ENCODE measurements at places on chromosomes 1 and 21.

DNA sequence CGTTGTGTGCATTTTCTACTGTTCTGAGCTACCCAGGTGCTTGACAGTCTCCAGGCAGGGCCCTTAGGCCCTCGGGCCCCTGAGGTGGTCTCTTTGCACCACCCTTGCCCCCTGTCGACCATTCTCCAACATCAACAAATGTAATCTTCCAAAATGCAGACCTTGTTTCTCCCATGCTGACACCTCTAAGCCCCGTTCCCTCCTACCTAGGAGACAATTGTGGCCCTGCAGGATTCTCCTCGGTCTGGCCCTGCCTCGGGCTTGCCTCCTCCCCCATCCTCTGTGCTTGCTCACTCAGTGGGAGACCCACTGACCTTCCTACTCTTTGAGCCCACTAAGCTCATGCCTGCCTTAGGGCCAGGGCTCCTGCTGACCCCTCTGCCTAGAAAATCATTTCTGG, 104.2 kb upstream of the TARDBP start:
- DNase-seq = no peak

DNA sequence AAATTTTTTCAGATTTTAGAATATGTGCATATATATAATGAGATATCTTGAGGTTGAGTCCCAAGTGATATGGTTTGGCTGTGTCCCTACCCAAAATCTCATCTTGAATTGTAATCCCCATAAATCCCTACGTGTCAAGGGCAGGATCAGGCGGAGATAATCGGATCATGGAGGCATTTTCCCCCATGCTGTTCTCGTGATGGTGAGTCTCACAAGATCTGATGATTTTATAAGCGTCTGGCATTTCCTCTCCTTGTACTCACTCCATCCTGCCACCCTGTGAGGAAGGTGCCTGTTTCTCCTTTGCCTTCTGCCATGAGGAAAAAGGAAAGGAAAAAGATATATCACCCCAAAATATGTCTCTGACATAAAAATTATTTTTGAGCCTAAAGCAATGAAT, 64.6 kb downstream of the TOR3A start:
- DNase-seq = no peak

DNA sequence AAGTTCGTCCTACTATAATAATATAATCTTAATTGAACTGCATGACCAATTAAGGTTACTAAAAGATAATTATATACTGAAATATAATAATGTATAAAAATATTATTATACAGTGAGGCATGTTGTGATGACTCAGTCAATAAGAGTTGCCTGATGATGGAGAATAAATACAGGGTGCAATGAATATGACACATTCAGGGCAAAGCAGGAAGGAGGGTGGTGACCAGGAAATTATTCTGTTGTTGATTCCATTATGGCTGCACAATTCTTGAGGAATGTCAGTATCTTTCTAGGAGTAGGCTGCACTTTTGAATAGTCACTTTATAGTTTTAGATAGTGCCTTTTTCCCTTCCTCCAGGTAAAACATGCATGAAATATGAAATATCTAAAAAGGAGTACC, 46.4 kb upstream of the RGS21 start:
- no peak for DNase-seq

DNA sequence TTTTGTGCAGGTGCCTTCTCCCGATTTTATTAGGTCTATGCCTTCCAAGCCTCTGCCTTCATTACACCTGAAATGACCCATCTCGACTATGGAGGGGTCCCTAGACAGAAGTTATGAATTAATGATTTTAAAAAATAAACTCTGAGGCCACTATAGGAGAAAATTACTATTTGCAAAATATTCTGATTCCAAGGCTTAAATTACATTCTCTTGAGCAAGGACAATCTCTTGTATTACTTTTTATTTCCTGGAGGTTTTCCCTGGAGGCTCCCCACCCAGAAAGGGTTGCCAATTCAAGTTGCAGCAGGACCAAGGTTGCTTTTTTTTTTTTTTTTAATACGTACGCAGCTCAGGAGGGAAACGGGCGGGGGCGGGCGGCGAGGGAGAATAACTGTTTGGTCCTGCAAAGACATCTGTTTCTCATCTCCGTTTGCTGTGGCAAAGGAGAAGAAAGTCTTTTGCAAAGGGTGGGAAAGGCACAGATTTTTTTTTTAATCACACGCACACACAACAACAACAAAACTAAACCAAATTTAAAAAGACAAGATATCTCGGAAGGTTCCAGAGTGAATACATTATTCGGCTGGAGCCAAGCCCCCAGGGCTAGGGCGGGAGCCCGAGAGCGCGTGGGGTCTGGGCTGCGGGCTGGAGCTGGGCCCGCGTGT, 618 bp upstream of the SERTAD4 start:
- DNase-seq = peak; percentile 27

DNA sequence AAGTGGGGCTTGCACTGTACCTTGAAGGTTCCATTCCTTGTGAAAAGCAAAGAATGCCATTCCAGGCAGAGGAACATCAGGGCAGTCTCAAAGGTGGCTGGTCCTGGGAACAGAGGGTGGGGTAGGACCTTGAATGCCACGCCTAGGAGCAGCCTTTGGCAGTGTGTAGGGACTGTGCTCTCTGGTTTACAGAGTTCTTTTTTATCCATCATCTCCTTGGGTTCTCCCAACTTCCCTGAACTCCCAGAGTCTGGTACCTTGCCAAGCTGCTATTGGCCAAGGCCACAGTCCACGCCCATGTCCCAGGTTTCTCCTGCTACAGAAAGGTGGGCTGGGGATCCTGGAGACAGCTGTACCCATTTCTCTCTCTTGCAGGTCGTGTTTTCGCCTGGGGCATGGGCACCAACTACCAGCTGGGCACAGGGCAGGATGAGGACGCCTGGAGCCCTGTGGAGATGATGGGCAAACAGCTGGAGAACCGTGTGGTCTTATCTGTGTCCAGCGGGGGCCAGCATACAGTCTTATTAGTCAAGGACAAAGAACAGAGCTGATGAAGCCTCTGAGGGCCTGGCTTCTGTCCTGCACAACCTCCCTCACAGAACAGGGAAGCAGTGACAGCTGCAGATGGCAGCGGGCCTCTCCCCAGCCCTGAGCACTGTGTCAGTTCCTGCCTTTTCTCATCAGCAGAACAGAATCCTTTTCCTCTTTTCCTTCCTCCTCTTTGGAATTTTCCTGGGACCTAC, 15.3 kb upstream of the TRNAU1AP start:
- DNase-seq = no peak

DNA sequence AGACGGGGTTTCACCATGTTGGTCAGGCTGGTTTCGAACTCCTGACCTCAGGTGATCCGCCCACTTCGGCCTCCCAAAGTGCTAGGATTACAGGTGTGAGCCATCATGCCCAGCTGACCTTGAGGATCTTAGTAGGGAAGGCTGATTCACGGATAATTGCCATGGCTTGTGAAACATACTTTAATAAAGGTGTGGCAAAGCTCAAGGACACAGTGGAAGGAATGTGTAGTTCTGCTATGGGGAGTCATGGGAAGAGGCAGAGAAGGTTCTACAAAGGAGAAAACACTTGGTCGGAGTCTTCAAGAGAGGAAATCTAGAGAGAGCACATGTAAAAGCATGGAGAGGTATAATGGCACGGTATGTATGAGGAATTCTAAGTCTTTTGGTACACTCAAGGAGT, 12.7 kb upstream of the PTCH2 start:
- no peak for DNase-seq

DNA sequence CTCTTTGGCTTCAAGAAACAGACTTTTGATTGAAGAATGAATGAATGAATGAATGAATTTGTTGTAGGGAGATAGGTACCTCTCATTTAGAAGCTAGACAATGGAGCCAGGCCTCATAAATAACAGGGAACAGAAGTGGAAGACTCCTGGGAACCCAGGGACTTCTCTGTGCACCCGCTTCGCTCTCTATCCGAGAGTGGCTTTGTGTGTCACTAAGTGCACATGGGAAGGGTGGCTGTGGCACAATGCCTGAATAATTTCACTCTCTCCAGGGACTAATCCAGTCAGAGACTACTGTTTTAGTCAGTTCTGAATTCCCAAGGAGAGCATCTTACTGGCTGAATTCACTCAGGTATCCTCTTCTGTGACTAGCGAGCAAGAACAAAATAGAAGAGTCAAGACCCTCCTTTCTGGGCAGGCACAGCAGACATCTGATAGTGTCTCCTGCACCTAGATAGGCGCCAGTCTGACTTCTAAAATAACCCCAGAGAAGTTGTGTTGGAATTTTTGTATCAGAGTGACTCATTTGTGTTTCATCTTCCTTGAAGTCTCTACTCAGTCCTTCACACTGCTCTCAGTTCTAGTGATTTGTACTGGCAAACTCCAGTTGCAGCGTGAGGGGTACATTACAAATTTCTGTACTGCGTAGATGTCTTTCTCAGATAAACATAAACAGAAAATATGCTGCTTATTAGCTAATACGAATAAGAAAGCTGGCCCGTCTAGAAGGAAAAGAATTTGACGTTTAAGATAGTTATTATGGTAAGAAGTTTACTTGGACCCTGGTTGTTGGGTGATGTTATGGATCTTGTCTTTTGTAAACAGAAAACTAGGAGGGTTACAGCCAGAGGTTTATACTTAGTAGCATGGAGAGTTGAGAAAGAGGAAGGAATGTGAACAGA, 34.0 kb downstream of the BACH1 start:
- no peak for DNase-seq

DNA sequence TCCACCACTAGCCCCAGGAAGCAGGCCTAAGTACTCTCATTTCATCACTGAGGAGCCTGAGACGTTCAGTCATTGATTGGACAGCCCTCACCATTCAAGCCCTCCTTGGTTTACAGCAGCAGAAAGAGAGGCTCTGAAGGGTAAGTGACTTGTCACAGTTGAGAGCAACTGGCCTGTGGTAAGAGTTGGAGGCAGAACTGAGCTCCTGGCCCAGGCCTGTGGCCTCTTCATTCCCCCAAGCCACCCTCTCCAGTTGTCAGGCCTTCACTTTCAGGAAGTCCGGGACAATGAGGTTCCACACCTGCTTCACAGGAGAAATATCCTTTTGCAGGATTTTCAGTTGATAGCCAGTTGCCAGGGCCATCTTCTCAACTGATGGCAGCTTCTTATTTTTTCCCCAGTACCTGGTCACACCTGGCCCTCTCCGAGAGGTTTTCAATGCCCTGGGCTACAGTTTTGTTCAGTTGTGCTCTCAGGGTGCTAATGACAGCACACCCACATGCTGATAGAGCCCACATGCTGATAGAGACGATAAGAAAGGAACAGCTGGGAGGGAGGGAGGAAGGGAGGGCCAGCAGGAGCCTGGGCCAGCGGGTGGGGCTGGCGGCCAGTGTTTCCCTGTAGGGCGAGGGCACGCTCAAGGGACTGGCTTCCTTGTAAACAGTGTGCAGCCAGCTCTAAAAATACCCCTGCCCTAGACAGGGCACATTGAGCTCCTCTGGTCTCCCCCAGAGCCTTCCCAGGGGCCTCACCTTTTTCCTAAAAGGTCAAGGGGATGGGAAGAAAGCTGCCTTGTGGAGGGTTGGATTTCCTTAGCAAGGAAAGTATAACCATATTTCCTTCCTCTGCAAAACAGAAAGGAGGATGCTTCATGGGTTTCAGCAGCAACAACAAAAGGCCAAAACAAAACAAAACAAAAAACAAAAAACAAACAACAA, 112.7 kb upstream of the JUN start:
- no peak for DNase-seq

DNA sequence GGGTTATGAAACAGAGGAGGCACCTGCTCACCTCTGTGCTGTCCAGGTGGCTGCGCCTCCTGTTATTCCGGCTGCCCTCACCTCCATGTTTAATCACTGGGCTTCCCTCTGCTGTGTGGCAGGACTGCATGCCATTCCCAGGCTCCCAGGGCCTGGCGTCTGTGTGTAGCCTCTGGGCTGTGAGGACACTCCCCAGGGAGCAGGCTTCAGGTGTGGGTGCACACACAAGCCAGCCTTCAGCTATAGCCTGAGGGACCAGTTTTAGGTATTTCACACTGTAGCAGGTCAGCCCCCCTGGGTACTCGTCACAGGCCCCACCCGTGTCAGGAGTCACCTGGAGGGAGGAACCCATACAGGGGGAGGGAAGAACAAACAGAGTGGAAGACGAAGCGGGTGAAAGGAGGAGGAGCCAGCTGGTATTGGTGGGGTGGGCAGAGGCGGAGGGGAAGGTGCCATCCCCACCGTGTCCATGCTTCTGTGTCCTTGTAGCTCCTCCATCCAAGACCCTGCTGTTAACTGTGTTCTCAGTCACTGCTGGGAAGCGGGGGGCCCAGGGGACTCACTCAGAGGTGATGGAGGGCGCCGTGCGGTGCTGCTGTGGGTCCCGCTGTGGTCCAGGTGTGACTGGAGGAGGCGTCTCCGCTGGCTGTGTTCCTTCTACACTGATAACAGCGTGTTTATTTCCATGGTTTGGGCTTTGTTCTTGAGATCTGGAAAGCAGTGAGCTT, 158.6 kb downstream of the PGBD5 start:
- no peak for DNase-seq

- no peak for DNase-seq
These were observed 34.1 kb upstream of the USH2A start for GRCh38 chr1:216457356-216457755.

DNA sequence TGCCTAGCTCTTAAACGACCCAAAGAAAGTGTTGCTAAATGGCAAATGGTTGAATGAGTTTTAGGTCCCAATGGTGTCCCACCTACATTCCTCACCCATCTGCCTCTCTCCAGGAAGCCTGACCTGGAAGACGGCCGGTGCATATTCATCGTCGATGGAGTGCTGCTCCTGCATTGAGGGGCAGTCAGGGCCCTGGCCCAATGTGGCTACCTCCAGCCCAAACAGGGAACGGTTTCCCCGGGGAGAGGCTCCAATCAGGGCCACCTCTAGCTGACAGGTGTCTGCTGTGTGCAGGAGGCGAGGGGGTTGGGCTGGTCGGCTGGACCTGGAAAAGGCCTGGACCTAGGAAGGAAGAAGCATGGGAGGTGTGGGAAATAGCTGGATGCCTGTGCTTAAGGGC, 1.6 kb downstream of the GLMP start:
- DNase-seq = no peak

DNA sequence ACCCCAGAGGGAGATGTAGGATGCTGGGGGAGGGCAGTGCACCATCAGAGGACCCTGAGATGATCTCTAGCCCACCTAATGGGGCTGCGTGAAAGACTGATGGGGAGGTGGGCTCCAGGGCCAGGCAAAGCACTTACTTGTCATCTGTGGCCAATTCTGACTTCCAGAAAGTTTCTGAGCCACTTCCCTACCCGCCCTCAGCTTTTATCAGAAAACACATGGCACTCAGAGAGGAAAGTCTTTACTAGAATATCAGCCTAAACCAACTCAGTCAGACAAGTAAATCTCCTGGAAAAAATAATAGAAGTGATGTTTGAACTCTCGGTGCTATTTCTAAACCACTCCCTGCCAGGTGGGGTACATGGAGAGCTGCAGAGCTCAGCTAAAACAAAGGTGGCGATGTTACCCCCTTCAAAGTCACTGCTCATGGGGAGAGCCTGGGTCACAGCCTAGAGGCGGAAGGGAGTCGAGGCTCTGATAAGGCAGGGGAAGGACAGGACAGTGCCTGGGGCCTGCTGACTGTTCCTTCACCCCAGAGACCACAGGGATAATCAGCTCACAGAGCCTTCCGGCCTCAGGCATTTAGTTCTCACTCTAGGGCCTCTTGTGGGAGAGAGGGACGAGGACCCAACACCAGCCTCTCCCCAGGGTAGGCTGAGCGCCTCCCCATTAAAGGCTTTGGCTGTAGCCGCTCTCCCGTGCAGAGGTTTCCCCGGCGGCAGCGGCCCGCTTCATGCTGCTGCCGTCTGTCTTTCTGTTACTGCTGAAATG, 14.2 kb downstream of the SMIM12 start:
- DNase-seq = no peak
